ENCODE measurements at places on chromosomes 5 and 9.

GRCh38 chr5:113771483-113771882 is 258.0 kb downstream of the YTHDC2 start:
- no peak for DNase-seq

GRCh38 chr9:115672477-115673316 is 480.9 kb upstream of the PAPPA start:
- DNase-seq: no peak

GRCh38 chr5:176742246-176743105 is 67.9 kb upstream of the UNC5A start:
- no peak for DNase-seq

GRCh38 chr5:172035049-172035448 is 28.6 kb upstream of the FBXW11 start:
- DNase-seq: no peak

DNA sequence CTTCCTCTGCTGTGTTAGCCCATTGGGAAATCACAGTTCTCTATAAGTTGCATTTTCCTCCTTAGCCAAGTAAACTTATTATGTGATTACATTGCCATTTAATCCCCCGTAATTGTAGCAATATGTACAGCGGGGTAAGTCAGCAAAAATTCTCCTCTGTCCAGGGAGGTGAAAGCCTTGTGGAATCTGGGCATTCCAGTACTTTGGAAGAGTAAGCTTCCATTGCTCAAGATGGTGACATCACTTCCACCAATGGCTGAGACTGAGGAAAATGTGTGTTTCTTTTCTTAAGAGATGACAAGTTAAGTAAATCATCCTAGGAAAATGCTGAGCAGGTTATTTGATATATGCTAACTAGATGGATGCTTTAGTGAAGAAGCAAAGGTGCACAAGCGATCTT is 436.7 kb downstream of the CETN3 start:
- DNase-seq: no peak

GRCh38 chr9:28190981-28191380 is 617.7 kb upstream of the C9orf72 start:
- DNase-seq: no peak

DNA sequence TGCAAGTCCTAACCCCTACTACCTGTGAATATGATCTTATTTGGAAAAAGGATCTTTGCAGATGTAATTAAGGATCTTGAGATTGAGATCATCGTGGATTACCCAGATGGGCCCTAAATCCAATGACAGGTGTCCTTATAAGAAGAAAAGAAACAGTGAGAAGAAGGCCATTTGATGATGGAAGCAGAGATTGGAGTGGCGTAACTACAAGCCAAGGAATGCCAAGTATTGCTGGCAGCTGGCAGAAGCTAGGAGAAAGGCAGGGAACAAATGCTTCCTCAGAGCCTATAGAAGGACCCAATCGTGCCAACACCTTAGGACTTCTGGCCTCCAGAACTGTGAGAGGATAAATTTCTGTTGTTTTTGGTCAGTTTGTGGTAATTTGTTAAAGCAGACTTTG is 70.1 kb upstream of the PALM2AKAP2 start:
- DNase-seq: no peak

DNA sequence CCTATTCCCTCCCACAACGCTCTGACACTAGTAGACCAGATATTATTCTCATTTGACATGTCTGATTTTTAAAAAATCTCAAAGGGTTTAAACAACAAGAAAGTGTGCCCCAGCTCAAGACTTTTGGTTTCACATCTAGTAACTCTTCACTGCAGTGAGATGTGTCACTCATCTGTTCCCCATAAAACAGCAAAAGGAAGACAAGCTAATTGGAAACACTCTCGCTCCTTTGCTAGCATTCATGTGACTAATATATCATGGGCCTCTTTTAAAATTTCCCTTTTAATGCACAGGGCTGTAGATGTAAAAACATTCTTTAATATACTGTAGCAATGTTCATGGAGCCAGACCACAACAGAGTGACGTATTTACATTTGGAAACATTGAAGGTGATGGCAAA is 372.6 kb downstream of the ZNF608 start:
- no peak for DNase-seq

DNA sequence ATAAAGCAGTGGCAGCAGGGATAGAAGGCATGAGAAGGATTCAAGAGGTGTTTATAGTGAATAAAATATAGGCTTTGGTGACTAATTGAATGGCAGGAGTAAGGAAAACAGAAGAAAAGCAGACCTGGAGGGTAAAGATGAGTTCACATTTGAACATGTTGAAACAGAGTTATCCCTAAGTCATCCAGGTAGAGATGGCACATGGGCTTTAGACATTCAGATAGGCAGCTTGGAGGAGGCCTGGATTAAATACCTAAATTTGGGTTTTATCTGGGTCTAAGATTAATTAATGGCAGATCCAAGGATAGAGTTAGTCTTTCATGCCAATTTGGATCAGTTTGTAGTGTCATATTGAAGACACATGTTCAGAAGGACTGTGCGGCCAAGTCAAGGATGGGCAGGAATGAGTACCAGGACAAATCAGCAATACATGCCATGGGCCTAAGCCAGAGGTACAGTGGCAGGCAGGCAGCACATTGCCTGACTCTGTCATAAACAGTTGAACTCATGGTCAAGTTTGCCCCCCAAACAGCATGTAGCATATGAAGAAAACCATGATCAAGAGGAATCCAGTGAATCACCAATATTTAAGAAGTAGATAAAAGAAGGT is 115.5 kb upstream of the SLC12A2 start:
- no peak for DNase-seq

DNA sequence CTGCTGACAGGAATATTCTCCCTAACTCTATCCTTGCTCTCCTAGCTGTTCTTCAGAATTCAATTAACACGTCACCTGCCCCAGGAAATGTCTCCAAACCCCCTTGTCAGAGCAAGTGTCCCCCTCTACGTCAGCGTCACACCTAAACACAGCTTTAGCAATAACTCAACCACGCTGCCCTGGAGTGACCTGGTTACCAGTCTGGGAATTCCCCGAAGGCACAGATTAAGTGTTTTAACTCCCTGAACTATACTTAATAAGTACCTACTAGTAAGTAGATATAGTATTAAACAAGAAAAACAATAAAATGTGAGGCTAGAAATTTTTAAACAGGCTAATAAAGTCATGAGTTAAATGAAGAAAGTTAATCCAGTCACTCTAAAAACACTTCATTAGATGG is 78.4 kb downstream of the FANCC start:
- no peak for DNase-seq

GRCh38 chr5:123753180-123753936 is 241.4 kb downstream of the CSNK1G3 start:
- DNase-seq: no peak

DNA sequence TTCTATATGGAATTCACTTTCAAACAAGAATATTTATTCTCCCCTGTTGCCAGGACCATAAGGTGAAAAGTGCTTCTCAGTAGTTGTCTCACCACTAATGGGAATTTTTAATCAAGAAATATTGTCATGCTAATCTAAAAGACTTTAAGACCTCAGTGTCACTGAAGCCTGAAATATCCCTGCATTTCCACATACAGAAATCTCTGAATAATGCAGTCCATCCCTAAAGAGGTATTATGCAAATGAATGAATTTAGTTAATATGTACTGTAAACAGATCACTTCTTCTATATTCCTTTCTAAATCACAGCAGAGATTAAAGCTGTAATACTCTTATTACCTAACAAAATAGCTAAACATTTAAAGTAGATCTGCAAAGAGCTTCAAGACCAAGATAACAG is 531.1 kb upstream of the CDH6 start:
- no peak for DNase-seq

GRCh38 chr5:112112346-112112745 is 306.7 kb downstream of the EPB41L4A start:
- no peak for DNase-seq

- no peak for DNase-seq
These were observed 183.0 kb downstream of the GLIS3 start for GRCh38 chr9:4116723-4117460.

GRCh38 chr5:1356873-1357787 is 12.2 kb upstream of the CLPTM1L start:
- DNase-seq: no peak

- DNase-seq: no peak
These were observed 14.8 kb upstream of the C5orf46 start for GRCh38 chr5:147921136-147921535.

- DNase-seq: no peak
These were observed 6.0 kb upstream of the PLAC8L1 start for GRCh38 chr5:146111409-146111808.

GRCh38 chr5:178540526-178540925 is 49.7 kb downstream of the COL23A1 start:
- DNase-seq: no peak

DNA sequence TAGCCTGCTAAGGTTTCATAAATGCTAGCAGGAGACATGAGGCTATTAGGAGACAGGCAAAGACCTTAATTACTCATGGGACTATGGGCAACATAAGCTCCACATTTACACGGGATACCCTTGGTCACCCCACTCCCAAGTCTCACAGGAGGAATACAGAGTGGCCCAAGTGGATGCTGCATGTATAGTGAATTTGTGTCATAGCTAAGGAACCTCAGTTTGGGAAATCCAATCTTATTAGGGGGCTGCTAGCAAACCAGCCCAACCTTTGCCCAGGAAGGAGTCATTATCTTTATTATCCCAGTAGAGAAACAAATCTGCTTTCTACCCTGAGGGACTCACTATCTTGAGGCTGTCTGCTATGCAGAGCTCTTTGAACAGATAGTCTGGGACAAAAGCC is 405.9 kb downstream of the KIAA0825 start:
- DNase-seq: no peak

DNA sequence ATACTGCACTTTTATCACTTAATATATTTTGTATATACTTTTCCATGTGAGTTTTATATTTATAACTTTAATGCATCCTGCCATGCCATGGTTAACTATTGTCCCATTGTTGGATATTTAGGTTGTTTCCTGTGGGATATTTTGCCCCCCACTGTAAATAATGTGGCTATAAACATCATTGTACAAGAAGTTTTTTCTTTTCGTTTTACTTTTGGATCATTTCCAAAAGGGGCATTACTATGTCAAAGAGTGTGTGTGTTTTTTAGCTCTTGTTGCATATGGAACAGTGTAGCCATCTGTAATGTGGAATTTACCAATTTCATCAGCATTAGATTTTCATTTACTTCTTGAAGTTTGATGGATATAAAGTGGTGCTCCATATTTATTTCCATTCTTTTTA is 13.3 kb downstream of the ITGA2 start:
- DNase-seq: no peak

DNA sequence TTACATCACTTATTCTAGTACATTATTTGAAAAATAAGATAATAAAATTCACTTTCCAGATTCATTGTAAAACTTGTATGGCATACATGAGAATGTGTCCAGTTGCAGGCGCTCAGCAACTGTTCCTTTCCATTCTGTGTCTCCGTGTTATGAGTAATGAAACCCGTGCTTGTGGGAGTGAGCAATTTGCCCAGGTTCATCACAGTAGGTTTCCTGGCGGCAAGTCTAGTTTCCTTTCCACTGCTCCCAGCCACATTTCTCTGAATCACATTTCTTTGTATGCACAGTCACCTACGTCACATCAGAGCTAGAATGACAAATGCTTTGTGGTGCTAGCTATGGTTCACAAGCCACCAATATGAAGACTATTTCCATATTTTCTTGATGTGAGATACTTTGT is 39.9 kb downstream of the MOCS2 start:
- DNase-seq: no peak

DNA sequence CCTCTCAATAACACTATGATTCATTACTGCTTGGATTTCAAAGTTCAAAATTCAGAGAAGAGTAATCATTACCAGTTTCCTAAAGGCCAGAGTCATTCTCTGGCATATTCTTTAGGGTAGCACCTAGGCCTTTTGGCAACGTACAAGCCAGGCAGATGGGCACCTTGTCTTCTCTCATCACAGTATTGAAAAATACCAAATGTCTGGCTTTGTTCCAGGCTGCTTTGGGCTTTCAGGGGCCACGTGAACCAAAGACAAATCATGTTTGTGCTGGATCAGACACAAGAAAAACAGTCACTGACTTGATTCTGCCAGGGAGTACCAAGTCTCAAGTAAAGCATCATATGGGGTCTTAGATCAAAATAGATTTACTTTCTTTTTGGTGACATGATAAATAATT is 15.5 kb downstream of the MEGF9 start:
- DNase-seq: no peak

DNA sequence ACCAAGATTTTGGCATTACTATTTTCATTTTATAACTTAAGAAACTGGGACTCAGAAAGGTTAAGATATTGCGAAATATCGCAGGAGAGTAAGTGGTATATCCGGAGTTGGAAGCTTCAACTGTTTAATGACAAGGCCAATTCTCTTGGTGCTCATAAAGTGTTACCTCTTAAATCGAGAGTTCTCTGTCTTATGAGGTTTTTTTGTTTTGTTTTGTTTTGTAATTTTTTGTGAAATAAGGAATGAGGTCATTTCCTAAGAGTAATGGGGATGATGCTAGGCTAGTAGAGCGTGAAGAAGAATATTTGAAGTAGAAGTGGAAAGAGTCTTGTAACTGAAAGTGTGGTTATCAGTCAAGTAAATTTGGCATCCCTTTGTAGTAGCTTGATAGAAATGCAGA is 183.2 kb upstream of the DAB2 start:
- DNase-seq: no peak

GRCh38 chr5:58852566-58852965 is 269.7 kb downstream of the RAB3C start:
- DNase-seq: no peak

DNA sequence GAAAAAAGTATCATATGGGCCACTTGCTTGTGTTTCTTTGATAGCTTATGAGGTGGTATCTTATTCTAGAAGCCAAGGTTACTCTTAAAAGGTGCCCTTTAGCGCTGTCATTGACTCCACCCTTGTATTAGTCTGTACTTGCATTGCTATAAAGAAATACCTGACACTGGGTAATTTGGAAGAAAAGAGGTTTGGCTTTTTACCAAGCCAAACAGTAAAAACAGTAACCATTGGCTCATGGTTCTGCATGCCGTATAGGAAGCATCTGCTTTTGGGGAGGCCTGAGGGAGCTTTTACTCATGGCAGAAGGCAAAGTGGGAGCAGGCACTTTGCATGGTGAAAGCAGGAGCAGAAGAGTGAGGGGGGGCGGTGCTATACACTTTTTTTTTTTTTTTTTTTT is 87.4 kb downstream of the TEK start:
- DNase-seq: no peak

DNA sequence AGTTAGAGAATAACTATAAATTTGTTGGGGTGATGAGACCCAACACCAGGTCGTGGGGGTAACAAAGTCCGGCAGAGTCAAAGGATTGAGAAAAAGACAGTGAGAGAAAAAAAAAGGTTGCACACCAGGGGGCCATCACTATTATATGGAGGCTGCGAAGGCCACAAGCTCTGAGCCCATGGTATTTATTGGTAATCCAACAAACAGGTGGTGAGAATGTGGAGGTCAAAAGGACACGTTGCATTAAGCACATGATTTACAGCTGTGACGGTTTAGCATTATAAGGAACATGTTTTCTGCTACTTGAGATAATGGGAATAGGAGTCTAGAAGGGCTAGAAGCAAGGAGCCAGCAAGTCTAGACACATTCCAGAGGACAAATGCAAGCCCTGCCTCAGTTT is 2202.2 kb upstream of the C9orf72 start:
- DNase-seq: no peak

- peak; percentile 24 for DNase-seq
These were observed 15.7 kb upstream of the AQP7 start for GRCh38 chr9:33418090-33418489.

- DNase-seq: peak; percentile 19
These were observed 1.2 kb downstream of the MAP1B start for GRCh38 chr5:72108202-72109061.

Data from Karpas-422 (cell line).